ENCODE measurements at places on chromosomes 7 and 10.
A peak's percentile ranks its signal among the peaks of the same experiment; 100 is the strongest.

DNA sequence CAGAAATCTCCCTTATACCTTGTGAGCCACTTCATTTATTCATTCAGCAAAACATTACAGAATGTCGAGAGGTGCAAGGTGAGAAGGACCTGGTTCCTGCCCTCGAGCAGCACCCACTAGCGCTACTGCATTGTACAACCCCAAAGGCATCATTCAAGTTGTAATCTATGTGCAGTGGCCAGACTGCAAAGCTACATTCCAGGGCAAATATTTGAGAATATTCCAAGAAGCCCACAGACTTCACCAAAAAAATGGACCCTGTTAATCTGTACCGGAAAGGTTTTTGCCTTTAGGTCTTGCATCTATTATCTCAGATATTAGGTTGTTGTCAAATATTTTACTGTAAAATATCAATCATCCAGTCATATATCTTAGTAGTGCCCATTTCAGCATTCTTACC lies 295.4 kb upstream of the FZD1 start:
- no peak for DNase-seq

DNA sequence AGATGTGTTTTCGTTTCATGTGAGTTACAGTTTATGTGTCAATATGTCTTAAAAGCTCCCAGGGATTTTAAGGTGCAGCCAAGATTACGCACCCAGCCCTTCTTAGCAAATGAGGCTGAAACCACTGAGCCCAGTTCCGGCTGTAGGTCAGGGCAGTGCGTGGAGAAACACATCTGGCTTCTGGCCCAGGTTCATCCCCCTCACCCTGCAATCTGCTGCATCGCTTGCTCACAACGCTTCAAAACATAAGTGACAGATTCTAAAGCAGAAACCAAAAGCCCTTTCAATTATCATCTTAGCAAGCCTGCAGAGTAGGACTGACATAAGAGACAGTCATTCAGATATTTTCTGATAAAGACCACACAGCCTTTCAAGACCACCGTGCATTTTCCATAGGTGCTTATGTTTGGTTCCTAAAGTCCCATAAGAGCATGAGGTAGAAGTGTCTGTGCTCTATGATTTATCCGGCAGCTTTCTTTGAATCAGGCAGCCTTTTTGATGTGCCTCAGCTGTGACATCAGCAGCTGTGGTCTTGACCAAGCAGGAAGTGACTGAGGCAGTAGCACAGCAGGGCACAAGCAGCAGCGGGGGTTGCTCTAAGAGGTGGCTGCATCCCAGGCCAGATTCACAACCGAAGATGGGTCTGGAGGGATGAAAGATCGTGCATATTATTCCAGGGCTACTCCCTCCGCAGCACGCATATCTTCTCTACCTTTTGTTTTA lies 72.1 kb upstream of the LYZL2 start:
- no peak for DNase-seq

DNA sequence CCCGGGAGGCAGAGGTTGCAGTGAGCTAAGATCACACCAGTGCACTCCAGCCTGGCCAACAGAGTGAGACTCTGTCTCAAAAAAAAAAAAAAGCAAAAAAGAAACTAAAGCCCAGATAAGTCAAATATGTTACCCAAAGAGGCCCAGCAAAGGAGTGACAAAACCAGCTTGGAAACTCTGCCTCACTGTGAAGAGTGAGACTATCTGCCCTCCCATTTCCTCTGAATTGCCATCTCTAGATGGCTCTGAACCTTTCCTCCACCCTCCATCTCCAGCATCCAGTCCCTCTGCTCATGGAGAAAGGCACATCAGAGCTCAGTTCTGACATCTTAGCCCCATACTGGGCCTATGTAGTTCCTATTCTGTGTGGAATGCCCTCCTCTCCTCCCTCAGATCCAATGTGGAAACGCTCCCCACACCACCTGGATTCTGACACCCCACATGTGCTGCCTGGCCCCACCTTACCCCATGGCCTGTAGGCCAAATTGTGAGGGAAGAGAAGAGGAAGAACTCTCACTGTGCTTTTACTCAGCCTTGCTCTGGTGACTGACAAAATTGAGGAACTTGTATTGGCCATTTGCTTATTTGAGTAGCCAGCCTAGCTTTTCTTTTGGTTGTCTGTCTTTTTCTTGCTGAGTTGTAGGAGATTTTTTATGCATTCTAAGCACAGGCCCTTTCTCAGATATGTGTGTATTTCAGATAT lies 18.0 kb upstream of the NUDCD3 start:
- no peak for DNase-seq

DNA sequence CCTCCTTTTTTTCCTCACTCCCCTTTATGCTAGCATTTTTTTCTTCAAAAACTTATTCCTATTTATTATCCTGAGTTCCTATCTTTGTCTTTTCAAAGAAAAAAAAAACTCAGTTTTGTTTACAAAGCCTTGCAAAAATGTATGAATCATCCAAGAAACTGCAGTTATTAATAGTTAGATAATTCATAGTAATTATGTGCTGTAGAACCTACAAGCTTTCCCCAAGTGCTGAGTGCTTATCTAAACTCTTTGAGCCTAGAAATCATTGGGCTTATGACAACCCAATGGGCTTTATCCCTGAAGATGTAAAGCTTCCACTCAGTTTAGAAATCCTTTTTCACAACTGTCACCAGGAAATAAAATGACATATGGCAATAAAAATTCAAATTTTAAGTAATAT lies 145.9 kb upstream of the WNT16 start:
- DNase-seq: no peak

GRCh38 chr10:71093531-71093930 lies 118.8 kb upstream of the UNC5B start:
- no peak for DNase-seq

- no peak for DNase-seq
Measured at GRCh38 chr10:101397140-101397539, 43.2 kb downstream of the BTRC start.

DNA sequence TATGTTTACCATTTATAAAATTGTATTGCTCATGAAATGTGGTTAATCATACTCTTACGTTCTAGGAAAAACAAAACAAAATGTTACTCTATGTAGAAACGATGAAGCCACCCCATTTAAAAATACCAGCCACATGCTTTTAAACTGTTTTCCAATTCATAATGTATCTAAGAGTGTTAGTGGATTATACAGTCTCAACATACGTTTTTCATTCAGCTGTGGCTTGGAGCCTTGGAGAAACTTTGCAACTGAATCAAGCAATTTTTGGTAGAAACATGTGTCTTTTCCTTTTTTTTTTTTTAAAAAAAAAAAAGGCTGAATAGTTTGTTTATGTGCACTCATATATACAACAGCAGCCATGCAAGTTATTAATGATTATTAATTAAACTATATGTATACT lies 378.0 kb upstream of the SEMA3D start:
- no peak for DNase-seq

GRCh38 chr10:34188221-34188620 lies 626.9 kb downstream of the PARD3 start:
- no peak for DNase-seq

GRCh38 chr10:103262229-103262628 lies 14.7 kb upstream of the INA start:
- no peak for DNase-seq

- no peak for DNase-seq
Measured at GRCh38 chr7:102080434-102081243, 206.0 kb upstream of the SH2B2 start.

DNA sequence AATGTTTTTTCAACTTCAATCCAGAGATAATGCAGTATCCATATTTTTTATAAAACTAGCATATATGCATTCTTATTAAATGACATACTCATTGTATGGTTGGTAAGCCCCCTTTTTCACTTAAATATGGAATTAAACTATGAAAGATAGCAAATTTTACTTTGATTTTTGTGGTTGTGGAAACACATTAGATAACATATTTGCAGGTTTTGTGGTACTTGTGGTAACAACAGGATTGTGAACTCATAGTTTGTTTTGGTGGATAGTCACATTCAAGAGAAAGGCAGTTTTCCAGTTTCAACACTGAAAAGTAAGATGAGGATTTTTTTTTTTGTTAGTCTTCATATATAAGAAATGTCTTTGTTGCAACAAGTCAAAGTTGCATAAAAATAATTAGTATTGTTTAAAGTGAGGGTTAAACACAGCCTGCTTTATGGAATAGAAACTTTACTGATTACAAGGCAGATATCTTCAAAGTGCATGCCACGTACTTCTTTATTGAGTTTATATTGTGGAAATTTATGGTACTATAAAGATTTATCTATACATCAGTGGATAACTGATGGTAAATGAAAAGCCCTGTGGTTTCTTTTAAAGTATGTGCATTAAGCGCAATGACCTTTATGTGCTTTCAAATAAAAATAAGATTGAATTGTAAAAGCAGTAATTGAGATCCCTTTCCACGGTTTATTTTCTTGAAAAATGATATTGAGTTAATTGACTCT lies 39.7 kb upstream of the SEMA3D start:
- DNase-seq: no peak

DNA sequence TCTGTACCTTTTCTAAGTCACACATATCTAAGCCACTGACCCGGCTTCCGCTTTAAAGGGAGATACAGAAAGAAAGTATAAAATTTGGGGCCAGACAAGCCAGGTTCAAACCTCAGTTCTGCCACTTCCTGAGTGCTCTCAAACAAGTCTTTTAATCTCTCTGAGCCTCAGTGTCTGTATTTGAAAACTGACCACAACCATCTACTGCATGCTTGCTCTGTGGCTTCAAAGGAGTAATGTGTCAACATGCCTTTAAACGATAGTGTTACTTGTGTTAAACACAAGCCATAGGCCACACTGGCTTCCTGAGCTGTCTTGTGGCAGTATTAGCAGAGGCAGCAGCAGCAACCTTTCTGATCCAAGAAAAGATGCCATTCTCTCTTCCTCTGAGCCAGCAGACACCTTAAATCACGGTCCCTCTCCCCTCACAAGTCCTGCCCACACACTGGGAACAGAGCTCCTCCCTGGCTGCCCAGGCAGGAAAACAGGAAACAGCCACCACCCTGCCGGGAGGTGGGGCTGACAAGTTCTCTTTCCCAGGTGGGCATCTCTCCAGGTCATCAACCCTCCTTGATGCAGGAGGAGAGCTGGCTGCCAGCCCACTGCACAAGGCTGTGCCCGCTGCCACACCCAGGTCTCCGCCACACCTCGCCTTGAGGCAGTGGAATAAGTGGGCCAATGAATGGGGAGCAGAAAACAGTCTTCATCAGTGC lies 10.7 kb downstream of the HIP1 start:
- peak; percentile 37 for DNase-seq

DNA sequence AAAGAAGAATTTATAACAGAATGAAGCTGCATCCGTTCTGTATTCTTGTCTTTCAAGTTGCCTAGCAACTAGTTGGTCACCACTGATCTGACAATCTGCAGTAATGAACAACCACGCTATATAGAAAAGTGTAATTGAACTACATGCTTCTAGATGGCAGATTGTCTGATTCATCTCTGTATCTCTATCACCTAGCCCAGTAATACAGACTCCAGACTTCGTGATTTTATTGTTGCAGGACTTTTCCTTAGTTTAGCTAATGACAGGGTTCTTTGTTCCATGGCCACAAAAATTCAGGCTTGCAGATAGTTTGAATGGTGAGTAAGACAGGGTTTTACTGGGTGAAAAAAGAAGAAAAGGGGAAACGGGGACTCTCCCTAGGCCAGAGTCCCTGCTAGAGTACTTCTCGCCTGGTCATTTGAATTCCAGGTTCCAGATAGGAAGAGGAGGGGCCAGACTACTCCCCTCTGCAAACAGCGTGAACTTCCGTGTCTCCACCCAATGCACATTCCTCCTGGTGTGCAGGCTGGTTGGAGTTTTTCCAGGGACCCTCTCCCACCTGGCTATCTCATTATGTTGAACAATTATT lies 45.9 kb downstream of the COL1A2 start:
- DNase-seq: peak; percentile 18

DNA sequence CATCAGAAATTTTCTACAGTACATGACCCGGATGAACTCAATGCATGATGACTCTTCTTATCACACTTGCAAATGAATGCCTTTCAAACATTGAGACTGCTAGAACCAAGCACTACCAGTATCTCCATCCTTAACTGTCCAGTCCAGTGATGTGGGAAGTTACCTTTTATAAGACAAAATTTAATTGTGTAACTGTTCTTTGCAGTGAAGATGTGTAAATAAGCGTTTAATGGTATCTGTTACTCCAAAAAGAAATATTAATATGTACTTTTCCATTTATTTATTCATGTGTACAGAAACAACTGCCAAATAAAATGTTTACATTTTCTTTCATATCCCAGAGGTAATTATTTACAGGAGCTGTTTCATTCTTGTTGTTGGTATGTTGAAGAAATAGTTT lies 40.1 kb downstream of the LGI1 start:
- DNase-seq: no peak

- no peak for DNase-seq
Measured at GRCh38 chr10:70267161-70267933, 16.5 kb downstream of the NPFFR1 start.

- no peak for DNase-seq
Measured at GRCh38 chr7:91082852-91083495, 181.3 kb upstream of the FZD1 start.

- DNase-seq: no peak
Measured at GRCh38 chr7:89477991-89478390, 676.3 kb upstream of the STEAP1 start.

DNA sequence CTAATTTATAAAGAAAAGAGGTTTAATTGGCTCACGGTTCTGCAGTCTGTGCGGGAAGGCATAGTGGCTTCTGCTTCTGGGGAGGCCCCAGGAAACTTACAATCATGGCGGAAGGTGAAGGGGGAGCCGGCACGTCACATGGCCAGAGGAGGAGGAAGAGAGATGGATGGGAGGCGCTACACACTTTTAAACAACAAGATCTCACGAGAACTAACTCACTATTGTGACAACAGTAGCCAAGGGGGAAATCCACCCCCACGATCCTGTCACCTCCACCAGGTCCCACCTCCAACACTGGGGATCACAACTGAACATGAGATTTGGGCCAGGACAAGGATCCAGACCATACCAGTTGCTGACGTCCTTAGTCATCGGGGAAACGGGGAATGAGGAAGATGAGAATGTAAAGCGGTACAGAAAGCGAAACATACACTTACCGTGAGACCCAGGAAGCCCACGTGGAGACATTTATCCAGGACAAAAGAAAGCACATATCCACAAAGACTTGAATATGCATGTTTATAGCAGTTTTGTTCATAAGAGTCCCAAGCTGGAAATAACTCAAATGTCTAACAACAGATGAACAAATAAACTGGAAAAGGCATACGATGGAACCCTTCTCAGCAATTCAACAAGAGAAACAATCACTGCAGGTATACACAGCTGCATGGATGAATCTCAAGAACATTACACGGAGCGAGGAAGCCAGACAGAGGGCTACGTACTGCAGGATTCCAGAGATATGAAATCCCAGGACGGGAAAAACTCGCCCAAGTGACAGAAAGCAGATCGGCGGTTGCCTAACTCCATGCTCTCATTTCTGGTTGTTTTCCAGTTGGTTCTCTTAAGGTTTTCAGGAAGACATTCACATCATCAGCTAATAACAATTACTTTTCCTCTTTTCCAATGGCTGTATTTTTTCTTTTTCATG lies 26.2 kb upstream of the INPP5A start:
- no peak for DNase-seq

GRCh38 chr10:113493195-113493594 lies 59.7 kb upstream of the HABP2 start:
- DNase-seq: no peak

GRCh38 chr7:151838861-151839381 lies 38.0 kb downstream of the PRKAG2 start:
- no peak for DNase-seq

All from NCI-H1092 (cell line).